ENCODE measurements at places on chromosomes 3 and 15.

DNA sequence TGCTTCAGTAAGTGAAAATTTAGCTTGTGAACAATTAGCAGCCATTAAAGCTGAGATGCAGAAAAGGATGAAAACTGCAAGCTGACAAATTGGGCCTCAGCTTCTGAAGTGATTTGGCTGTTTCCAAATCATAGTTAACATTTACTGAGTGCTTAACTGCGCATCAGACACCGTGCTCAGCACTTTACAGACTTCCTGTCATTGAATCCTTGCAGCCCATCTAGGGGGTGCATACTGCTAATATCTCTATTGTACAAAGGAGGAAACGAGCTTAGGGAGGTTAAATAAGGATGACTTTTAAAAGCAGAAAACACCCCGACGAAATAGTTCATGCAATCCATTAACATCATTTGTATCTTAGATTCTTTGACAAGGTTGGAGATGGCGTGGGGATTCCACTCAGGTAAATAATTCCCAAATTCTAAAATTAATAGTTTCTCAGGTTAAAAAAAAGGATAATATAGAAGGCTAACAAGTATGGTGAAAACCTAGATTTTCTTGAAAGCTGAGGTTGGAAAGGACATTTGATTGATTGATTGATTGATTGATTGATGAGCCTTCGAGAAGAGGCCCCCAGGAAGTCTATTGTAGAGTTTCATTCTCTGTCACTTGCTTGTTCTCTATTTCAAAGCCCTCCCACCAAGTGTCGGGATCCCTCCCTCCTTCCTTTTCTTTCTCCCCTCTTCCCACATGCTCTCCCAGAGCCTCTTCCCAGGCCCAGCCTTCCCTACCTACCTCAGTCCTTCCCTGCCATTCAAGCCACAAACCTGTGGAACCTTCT lies 23.5 kb upstream of the EPHB3 start:
- no peak for DNase-seq

DNA sequence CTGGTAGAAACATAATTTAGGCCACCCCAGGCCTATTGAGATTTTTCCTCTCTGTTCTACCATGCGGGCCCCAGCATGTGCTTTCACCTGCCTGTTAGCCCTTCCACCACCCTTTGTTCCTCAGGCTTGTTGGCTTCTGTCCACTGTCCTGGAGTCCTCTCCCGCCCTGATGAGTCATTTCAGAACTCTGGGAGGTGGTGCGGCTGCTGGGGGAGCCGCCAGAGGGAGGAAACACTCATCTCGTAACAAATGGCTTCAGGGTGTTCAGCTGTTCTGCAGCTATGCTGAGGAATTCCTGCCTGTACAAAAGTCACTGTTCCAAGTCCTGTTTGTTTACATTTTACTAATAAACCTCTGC lies 36.3 kb downstream of the LRTM1 start:
- DNase-seq: no peak

- DNase-seq: no peak
These were observed 203.7 kb downstream of the TJP1 start for GRCh38 chr15:29618586-29618985.

DNA sequence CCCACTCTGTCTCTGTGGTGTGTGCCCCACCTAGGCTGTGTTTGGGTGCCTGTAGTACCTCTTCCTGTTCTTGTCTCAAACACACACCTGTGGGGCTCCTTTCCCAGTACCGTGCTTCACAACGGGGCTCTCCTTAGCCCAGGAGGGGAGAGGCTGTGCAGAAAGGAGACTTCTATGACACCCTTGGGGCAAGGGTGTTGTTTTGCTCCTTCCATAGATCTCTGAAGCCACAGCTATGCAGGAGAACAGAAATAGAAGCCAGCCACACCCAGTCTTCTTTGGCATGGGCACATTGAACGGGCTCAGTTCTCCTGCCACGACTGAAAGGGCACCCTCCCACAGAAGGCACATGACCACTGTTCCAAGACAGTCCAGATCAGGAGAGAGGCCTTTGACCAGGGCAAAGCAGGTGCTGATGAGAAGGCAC lies 74.3 kb downstream of the LIPC start:
- DNase-seq: no peak

DNA sequence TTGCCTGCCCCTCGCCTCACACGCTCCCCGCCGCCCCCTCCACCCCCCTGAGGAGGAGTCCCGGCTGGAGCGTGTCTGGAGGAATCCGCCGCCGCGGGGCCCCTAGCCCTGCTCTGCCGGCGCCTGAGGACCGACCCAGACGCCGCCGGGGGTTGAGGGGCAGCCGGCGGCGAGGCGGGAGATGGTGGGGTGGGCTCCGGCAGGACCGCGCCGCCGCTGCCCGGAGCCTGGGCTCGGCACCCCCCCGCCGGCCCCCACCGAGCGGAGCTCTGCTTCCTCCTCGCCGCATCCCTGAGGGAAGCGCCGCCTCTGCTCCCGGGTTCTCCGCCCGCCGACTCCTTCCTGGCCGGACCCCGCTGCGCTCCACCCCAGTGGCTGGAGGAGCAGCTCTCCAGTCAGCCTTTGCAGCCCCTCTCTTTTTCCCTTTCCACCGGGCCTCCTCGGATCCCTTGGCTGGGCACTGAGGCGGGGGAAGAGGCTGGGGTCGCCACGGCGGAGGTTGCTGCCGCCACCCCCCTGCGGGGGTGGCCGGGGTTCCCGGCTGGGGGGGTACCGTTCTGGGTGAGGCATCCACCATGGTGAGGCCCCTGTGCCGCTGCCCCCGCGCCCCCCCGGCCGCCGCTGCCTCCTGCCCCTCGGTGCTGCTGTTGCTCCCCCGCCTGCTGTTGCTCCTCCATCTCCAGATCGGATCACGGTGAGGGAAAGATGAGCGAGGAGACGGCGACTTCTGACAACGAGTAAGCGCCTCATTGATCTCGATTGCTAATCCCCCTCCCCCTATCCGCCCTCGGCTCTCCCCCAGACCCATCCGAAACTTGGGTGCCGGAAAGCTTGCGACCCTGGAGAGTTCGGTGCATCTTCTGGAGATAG lies at the start of gene SPRED1:
Gene SPRED1 (plus strand): TSS at position 356 of the 870 bp plus-strand sequence. CDS start 350 bp downstream, at position 706.
- no peak for DNase-seq

GRCh38 chr3:106333911-106334618 lies 465.3 kb upstream of the CBLB start:
- DNase-seq: no peak

DNA sequence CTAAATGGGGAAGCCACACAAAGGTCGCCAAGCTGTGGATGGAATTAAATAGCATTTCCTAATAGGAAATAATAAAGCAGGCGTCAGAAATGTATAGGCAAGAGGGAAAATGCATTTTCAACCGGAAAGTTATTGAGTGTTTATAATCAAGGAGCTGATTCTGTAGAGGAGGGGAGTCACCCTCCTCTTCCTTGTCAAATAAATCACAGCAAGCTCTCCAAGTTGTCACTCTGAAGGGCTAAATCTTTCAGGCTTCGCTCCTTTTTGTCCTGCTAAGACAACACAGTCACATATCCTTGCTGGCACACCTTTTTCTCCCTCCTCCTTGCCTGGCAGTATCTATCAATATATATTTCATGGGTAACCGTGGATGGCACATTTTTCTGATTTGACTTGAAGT lies 338.4 kb downstream of the SATB1 start:
- DNase-seq: no peak

DNA sequence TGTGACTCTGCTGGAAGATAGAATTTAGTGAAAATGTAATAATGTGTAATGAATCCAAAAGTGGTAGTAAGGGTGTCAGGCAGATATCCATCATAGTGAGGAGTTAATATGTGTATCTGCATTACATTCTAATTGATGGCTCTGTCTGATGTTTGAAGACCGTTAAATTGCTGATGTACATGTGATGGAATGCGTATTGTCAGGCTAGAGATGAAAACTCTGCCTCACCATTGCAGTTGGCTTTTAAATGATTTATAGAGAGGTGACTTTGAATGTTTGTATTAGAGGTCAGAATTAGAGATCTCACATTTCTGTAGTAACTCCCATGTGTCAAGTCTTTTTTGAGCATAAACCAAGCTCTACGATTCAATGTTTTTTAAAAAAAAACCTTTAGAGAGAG lies 234.6 kb downstream of the NAALADL2 start:
- no peak for DNase-seq

DNA sequence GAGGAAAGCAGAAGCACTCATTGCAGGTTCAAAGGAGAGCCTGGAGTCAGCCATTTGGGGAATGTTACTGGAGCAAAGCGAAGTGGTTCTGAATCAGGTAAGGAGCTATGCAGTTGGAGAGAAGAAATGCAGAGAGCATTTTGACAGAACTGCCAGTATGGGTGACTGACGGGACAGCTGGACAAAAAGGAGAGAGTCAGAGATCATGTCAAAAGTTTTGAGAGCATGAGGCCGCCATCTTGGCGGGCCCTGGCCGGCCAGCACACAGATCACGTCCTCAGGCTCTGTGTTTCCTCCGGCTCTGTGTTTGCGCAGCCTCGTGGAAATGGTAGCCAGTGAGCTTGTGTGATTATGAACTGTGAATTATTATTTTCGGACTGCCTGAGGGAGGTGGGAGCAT lies 29.8 kb upstream of the UBE3A start:
- no peak for DNase-seq

- DNase-seq: no peak
These were observed 25.3 kb downstream of the SEMA5B start for GRCh38 chr3:123002100-123002748.

GRCh38 chr3:60190073-60190472 lies 1061.2 kb downstream of the FHIT start:
- DNase-seq: no peak

GRCh38 chr3:71721651-71722157 lies 3.5 kb downstream of the EIF4E3 start:
- DNase-seq: no peak

GRCh38 chr3:143595456-143596077 lies 252.7 kb downstream of the SLC9A9 start:
- DNase-seq: no peak
